ENCODE measurements at places on chromosomes 5 and 9.

DNA sequence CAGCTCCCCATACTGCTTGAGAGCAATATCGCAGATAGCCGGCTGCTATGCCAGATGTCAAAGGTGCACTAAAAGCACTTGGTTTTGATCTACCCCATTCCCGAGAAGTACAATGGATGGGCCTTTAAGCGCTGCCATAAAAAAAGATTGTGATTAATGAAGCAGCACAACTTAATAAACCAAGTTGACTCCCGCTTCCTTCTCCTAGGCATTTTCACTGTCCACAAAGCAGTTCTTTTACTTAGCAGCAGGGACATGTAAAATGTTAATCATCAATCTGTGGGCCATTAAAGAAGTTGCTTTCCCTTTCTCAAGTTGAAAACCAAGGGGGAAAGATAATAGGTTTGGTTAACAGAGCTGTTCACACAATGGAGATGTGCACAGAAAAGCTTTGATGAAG lies 176.4 kb downstream of the TRPM6 start:
- DNase-seq, result no peak

DNA sequence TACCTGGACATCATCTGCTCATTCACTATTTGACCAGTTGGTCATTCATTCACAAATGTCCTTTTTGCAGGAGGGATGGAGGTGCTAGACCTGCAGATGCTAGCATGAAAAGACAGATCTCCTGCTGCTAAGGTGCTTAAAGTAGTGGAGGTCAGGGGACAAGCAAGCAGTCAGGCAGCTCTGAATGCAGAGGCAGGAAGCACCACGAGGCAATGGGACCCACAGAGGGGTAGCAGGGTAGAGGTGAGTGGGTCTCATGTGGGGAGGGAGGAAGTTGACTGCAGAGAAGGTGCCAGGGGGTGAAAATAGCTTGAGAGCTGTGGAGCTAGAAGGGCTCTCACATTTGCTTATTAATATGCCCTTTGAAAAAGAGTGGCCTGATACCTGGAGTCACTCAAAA lies 25.2 kb downstream of the FXN start:
- no peak for DNase-seq

DNA sequence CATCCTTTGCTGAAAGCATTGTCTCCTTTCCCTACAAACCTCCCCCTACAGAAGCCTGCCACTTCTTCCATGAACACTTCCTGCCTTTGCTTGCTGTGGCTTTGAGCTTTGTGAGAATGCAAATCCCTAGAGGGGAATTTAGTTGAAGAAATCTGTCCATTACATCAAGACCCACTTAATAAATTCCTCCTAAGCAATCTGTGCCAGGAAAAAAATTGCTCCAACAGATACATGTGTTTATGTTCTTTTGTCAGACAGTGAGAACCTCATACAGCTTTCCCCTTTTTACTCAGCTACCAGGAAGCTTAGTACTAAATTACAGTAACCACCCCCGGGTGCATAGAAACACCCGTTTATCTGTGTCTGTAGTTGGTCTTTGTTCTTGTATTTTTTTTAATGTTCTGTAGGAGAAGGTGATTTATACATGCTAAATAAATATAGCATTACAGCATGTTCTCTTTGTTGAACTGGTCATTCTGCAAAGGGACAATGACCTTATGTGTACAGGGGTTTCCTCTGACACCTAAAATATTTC lies 43.9 kb downstream of the SH3TC2 start:
- peak; percentile 39 for DNase-seq

DNA sequence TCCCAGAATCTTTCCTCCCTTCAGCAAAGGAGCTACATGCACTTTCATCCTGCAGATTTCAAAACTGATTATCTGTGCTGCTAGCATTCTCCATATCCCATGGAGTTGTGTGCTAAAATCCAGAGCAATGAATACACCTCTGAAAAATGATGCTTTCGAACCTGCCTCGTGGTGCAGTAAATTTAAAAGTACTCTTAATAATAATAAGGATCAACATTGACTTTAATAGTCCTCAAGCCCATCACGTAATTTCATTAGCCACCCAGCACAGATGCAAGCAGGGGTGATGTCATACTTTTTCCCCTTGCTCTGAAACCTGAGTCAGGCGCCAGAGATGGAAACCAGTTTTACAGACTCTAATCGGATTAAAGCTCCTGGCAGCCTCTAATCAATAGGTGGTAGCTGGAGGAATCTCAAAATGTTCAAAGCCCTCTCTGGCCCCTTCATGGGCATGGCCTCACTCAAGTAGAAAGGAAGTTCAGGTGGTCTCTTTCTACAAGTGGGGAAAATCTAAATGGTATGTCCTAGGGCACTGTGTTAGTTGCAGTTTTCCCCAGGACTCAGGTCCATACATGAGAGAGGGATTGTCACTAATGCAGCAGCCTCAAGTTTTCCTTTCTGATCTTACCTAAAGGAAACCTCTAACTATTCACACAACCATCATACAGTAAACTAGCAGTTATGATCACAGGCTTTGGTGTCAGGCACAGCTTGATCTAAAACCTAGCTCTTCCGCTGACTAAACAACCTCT lies 221.6 kb upstream of the SLC30A5 start:
- no peak for DNase-seq

DNA sequence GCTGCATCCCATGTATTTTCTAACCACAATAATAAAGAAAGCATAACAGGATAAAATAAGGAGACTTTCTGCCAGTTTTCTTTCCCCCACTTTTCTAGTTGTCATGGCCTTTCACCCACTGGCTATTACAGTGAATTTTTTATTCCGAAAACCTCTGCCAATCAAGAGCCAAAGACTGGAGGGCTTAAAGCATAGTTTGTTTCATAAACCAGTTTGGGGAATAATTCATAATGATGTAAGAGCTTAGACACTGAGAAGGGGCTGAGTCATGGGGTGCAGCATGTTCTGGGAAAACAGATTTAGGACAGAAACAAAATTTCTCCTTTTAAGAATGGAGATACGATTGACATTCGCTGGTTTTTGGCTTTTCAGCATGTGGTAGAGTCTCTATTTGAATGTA lies 4.4 kb upstream of the GLIPR2 start:
- DNase-seq, result no peak

DNA sequence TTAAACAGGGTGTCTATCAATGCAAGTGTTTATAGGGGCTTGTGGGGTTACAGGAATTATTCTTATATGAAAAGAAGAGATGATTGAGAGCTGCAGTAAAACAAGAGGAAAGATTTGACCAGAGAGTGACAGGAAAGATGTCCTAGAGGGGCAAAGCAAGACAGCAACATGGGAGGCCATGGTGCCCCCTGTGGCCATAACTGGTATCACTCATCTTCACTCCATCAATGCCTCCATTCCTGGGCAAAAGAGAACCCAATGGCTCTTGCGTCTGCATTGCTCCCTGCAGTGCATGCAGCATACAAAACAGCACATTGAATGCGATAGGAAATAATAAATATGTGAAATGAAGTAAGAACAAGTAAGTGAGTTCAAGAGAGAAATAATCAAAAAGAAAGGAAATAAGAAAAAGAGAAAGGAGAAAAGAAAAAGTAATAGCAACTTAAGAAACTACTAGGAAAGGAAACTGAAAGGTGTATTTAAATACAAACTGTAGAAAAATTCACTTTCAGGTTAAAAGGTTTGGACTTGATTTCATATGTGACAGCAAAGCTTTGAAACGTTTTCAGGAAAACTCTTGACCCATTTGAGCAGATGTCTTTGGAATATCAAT lies 206.6 kb downstream of the SEMA5A start:
- no peak for DNase-seq

- no peak for DNase-seq
These were observed 132.6 kb upstream of the FSTL4 start for GRCh38 chr5:133744960-133745308.

Measured in SK-N-MC (cell line).